ENCODE measurements at places on chromosomes 16 and 17.

DNA sequence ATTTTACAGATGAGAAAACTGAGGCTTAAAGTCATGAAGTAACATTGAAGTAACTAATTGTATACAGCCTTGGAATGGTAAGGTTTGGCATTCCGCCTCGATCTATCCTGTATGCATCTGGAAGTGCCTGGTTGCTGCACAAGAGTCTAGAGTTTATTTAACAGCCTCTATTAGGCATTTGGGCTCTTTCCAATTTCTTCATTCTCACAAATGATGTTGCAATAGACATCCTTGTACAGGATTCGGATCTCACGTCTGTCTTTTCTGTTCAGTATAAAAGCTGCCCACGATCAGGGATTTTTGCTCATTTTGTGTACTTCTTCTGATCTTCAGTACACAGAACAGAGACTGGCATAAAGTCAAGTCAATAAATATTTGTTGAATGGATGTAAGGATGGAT is 100.5 kb downstream of the AIPL1 start:
- no peak for DNase-seq

DNA sequence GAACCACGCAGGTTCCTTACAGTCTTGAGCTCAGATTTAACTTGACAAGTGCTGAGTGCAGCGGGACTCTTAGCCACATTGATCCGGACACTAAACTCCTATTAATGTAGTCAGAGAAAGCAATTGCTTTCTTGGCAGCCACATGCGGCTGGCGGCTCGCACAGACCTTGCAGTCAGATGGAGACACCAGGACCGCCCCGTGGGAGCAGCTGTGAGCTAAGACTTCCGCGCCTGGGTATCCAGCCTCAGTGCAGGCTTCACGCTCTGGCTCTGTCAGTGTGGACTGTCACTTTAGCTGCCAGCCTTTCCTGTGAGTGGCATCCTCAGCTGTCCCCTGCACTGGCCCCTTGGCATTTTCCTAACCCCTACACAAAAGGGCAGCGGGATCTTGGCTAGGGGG is 80.9 kb upstream of the NLRP1 start:
- DNase-seq, result no peak

DNA sequence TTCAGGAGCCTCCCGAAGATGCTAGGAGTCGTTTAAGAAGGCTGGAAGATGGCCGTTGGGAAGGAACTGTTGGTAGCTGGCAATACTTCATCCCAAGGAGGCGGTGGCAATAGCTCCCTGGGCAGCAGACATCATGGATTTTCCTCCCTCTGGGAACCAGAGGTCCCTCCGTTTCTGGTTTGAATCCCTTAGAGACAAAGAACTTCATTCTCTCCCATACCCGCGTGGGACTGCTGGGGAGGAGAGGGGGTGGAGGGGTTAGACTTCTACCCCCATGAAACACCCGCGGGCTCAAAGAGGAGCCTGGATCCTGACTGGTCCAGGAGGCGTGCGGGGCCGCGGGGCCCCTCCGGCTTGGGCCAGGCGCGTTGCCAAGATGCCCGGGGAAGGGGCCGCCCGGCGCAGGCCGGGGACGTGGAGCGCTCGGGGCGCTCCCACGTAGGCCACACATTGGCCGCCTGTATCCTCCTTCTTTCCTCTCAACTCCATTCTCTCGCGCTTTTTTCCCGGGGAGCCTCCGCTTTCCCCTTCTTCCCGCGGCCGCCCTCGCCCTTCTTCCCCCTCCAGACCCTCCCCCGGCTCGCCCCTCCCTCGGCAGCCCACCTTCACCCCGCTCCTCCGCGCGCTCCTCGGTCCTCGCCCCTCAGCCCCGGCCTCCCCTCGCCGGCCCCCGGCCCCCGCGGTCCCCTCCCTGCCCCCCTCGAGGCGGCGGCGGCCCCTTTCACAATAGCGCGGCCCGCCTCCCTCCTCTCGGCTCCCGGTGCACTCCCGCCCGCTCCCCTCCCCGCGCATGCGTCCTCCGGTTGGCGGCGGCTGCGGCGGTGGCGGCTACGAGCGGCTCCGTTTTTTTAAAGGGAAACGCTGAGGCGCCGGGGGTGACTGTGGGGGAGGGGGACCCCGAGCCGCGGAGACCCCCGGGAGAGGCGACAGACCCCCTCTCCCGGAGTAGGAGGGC is at the start of gene MSL1:
MSL1 (plus strand) TSS at position 791 of the 955 bp plus-strand sequence. CDS start 642 bp downstream, outside the sequence.
- peak; percentile 89 for DNase-seq

DNA sequence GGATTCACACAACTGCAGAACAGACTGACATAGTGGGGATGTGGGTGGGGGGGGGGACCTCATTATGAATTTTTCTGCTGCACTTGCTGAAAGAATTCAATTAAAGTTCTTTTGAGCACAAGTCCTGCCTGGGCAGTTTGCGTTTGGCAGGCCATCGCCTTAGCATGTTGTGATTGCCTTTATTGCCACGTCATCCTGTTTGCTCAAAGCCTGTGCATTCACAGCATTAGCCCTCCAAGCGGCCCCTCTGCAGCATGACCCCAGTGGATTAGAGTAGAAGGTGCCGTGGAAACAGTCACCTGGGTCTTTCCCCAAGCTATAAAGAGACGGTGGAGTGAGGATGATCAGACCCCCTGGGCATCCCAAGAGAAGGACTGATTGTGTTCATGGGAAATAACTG is 17.2 kb downstream of the MSI2 start:
- no peak for DNase-seq

GRCh38 chr16:5615868-5616642 is 518.5 kb upstream of the EEF2KMT start:
- peak; percentile 6 for DNase-seq

DNA sequence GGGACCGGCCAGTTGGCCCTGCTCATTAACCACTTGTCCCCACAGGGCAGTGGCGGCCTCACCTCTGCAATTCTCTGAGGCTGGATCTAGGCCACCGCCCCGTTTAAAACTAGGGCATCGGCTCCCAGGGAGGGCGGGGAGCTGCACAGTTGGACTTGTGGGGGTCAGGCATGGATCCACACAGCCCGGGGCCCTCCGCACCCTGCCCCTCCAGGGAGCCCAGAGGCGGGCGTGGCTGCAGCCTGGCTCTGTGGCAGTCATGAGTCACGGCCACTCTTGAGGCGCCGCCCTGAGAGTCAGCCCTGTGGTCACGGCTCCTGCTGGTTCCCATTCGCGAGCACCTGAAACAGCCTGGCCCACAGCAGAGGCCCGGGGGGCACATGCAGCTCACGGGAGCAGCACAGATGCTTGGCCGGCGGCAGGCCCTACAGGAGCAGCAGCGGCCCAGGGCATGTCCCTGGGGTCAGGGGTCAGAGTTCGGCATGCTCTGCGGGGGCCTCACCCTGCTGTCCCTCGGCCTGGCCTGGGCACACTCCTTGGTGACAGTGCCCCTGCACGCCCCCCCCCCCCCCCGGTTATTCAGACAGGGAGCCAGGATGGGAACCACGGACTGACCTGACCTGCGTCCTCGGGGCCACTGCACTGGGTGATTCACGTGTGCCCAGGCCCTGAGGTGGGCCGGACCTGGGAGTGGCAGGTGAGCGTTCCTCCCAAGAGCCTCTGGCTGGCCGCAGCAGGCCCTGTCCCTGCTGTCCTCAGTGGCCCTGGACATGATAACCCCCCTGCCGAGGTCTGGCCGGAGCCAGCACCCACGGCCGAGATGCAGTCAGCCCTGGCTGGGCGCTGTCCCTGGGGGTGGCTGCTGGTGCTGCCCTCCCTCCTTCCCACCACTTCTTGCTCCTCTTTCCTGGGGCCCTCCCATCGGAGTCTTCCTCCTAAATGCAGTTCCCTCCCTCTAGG is 8.2 kb downstream of the CAPN15 start:
- no peak for DNase-seq

GRCh38 chr17:45334231-45334630 is 17.4 kb upstream of the MAP3K14 start:
- DNase-seq, result no peak

- DNase-seq, result no peak
Measured at GRCh38 chr17:40996829-40997228, 2.9 kb upstream of the KRTAP3-3 start.

GRCh38 chr17:45135978-45136791 is 698 bp downstream of the ACBD4 start:
- no peak for DNase-seq

GRCh38 chr17:18064053-18064452 is 23.7 kb upstream of the DRG2 start:
- no peak for DNase-seq

DNA sequence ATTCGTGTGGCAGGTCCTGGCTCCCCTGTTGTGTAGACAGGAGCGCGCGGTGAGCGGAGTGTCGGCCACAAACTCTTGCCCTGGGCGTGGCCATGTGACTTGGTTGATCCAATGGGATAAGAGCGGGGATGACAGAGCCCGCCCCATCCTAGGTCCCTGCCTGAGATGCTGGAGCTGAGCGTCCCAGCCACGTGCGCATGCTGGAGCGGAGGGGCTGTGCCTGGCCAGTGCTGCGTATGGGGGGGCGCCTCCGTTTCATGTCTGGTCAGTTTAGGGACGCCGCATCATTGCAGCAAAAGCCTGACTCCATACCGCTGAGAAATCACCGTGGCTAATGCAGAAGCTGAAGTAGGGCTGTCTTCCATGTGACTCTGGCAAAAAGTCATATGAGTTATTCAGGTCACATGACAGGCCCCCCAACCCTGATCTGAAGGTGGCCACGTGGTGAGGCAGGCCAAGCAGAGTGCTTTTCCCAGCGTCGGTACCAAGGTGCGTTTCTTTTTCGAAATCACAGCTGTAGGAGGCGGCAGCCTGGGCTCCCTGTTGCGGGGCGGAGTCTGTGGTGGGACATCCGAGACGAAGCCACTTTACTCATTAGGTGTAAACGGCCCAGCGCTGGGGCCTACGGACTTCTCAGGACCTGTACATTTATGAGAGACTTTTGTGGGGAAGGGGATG is 22.5 kb downstream of the HSBP1 start:
- no peak for DNase-seq

DNA sequence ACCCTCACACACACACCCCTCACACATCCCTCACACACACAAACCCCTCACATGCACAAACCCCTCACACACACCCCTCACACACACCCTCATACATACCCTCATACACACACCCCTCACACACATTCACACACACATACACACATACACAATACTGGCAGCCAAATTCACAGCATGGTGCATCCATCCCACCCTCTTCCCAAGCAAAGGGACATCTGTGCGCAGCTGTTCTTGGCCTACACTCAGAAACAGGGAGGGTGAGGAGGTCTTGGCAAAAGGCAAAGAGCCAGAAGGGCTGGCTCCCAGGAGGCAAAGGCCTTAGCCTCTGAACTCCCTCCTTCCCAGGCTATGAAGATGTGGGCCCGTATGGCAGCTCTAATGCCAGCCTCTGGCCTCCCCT is 23.4 kb downstream of the C17orf67 start:
- no peak for DNase-seq

- DNase-seq, result peak; percentile 25
Measured at GRCh38 chr17:28841901-28842281, 699 bp downstream of the FAM222B start.

GRCh38 chr16:51084074-51084928 is 66.8 kb downstream of the SALL1 start:
- DNase-seq, result no peak

DNA sequence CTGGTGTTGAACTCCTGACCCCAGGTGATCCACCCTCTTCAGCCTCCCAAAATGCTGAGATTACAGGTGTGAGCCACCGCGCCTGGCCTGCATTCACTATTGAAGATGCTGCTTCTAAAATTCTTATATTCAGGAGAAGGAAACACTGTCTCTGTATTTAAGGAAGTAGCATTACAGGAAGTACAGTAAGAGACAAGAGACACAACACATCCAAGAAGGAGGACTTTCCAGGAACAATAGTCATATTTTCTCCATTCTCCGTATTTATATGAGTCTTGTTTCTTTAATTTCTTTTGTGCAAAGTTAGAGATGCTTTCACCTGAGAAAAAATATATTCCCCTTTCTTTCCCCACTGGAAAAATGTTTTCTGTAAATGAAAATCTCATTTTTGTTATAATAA is 18.3 kb upstream of the ABCA3 start:
- no peak for DNase-seq

DNA sequence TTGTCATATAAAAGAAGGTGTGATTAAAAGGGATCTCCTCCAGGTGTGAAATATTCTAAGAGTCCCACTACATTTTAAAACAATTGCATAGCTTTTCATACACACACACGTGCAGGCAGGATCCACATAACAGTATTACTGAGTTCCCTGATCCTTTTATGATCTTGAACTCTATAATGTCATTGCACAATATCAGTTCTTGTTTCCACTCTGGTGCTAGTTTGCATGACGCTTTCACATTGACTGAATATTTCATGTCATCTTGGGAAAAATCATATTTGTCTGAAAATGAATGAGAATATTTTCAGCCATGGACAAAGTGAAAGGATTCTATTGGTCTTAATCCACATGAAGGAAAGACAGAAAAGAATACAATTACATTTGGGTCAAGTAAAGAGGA is 703.8 kb downstream of the CDH8 start:
- DNase-seq, result no peak

GRCh38 chr16:2194166-2194834 is 2.1 kb downstream of the CASKIN1 start:
- no peak for DNase-seq

GRCh38 chr16:78695391-78695790 is 595.9 kb downstream of the WWOX start:
- no peak for DNase-seq

GRCh38 chr16:71902656-71903365 is 7.5 kb downstream of the IST1 start:
- DNase-seq, result no peak

DNA sequence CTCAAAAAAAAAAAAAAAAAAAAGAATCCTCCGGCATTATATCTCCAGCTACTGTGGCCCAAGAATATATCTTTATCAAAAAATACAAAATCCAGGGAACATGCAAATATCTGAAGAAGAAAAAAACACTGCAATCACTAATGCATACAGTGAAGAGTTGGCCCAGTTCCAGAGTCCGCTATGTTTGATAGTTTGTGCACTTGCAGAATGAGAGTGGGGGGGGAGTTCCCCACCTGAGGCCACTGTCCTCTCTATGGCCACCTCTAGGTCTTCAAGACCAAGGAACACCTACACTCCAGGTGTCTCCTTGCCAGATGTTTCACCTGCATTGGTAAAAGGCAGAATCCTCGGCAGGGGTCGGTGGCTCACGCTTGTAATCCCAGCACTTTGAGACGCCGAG is 4.0 kb downstream of the ZNF785 start:
- no peak for DNase-seq

GRCh38 chr17:31493656-31494155 is 102.2 kb downstream of the RAB11FIP4 start:
- DNase-seq, result no peak

DNA sequence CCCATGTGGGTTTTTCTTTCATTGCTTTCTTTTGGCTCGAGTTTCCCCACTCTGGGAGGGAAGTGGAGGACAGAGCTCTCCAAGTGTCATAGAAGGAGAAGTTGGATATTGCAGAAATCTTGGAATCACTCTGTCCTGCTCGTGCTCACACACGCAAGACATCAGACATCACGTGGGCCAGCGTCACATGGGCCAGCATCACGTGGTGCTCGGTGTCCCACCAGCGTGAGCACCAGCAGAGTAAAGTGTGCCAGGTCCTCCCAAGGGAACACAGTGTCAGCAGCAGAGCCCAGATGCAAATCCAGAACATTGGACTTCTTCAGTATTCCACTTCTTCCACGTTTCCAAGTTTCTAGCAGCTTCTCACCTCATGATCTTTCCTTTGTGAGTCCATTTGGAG is 327.0 kb downstream of the FOXL1 start:
- no peak for DNase-seq

Data from CD4-positive, alpha-beta T cell treated with Interleukin-10 for 1 hour (primary cell).